Thoracic aorta (tissue), 2 donors: ENCODE measurements at places on chromosomes 1 and 21.

GRCh38 chr1:111227851-111228747 lies 586 bp downstream of the CHI3L2 start:
- no peak for DNase-seq

DNA sequence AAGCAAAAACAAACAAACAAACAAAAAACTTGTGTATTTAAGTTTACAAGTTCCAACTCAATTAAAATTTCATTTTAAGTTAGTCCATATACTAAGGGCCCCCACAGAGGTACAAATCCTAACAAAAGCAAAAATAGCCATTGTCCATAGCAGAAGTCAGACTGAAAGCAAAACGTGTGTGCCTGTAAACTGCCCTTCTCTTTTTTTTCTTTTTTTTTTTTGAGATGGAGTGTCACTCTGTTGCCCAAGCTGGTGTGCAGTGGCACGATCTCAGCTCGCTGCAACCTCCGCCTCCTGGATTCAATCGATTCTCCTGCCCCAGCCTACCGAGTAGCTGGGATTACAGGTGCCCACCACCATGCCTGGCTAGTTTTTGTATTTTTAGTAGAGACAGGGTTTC lies 11.6 kb upstream of the IFNGR2 start:
- no peak for DNase-seq

DNA sequence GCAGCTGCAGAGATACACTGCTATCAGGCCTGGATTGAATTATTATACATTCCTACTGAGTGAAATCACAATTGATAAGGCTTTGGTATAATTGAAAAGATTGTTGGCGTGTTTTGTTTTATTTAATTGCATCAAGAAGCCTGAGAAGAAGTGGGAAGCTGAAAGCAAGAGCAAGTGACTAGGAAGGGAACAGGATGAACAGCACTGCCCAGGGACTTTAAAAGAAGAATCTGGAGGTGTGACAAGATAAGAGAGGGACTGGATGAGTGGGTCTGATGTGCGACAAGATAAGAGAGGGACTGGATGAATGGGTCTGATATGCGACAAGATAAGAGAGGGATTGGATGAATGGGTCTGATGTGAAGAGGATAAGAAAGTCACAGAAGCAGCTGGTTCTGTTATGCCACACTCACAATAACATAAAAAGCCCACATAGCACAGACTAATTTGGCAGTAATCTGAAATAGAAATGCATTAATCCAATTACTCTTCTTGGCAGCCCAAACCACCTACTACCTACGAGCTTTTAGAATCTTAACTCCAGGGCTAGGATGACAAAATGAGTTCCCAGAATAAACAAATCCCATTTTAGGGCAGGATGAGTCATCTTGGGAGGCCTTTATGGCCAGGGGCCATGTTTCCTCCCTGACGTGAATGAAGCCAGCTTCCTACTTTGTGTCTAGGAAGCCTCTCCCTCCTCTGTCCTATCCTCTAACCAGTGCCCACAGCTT lies 129.7 kb downstream of the DUSP10 start:
- DNase-seq: no peak

DNA sequence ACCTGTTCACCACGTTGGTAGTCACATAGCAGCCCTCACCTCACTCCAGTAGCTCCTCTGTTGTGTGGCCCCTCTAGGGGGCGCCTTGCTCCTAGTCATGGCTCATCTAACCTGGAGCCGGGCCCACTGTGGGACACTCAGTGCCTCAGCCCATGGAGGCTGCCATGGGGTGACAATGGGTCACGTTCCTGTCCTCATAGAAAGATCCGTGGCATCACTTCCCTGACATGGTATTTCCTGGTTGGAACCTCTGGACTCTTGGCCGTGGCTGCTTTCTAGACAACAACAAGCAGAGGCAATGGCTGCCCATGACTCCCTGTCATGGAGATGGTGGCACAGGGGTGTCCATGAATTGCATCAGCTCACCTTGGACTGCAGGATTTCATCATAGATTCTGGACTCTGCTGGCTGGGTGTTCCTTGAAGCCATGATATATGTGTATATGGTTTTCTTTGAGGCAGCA lies 27.5 kb upstream of the SLAMF6 start:
- DNase-seq: no peak

- no peak for DNase-seq
These were observed 5.9 kb downstream of the ZNF644 start for GRCh38 chr1:91015794-91016550.

- DNase-seq: no peak
These were observed 1153.9 kb upstream of the NCAM2 start for GRCh38 chr21:19844334-19844733.

DNA sequence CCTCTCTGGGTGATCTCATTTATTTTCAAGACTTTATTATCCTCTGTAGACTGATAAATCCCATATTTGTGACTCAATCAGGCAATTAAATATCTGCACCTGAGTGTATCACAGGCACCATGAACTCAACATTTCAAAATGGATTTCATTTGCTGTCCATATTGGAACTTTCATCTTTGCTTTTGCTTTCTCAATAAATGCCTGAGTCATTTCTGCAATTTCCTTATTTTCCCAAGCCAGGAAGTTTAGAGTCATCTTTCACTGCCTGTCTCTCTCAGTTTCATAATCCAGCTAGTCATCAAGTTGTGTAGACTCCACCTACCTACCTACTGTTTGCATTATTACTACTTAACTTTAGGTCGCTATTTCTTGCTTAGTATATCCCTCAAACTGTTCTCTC lies 540.9 kb downstream of the LMO4 start:
- DNase-seq: no peak

- no peak for DNase-seq
These were observed 146.3 kb upstream of the C8B start for GRCh38 chr1:57112148-57112547.

DNA sequence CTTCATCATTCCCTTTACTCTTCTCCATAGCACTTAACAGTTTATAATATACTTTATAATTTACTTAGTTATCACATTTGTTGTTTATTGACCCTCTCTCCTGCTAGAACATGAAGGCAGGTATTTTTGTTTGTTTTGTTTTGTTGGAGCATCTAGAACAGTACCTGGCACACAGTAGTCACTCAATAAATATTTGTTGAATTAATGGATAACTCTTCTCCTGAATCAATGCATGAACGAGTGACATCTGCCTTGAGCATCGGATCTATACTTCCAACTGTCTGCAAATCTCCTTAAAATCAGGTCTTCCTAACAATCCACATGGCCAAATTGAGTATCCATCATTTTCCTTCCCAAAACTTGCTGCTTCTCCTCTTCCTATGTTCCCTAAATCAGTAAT lies 35.9 kb upstream of the MTMR11 start:
- no peak for DNase-seq
